Astrocyte of the spinal cord (primary cell): ENCODE measurements at places on chromosomes 16 and 17.

- peak; percentile 27 for DNase-seq
Measured at GRCh38 chr17:50328363-50329325, 17.3 kb upstream of the XYLT2 start.

DNA sequence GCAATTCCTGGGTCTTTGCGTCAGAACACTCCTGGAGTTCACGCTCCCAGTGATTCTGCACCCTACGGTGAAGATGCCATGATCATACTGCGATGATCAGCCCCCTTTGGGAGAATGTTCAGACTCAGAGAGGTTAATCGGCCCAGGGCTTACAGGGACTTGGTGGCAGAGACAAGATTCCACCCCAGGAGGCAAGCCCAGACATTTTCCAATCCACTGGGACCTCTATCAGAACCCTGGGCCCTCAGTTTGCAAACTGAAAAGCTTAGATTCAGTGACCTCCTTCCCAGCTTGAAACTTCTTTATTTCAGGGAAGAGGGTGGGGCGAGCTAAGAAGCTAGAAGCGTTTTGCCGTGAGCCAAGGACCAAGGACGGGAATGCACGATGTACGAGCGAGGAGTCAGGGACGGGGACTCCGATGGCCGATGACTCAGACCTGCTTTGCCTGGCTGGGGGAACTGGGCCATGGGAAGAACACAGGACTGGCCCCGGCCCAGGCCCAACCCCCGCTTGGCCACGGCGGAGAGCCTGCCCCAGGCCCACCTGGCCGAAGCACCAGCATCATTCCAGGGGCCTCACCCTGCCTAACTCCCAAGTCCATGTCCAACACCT is 34.7 kb downstream of the SOCS3 start:
- DNase-seq, result peak; percentile 75

DNA sequence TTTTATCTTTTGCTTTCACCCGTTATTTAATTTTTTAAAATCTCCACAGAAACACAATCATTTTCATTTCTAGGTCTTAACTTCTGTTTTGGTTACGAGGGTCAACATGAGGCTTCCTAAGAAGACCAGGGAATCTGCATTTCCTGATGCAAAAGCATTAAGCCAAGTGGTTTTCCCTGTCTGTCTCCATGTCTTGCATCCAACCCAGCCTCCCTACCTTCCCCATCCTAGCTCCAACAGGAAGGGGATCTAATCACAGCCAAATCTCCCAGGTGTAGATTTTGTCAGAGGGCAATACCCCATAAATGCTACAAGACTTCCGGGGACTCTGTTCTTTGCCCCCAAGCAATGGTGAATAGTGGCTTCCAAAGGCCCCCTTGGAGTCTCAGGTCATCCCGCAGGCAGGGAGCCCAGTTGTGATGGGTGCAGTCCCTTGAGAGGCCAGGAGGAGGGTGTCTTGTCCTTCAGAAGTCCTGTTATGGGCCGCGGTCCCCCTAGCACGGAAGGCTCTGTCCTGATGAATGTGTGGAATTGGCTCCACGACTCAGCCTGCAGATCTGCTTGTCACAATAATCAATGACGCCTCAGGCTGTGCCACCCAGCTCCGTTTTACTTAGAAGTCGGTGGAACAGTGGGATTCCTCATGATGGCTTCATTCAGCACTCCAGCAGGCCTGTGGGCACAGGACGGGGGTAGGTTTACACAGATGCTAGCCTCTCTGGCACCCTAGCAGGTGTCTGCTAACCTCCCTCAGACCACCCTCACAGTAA is 141.1 kb downstream of the RGS9 start:
- DNase-seq, result peak; percentile 67

DNA sequence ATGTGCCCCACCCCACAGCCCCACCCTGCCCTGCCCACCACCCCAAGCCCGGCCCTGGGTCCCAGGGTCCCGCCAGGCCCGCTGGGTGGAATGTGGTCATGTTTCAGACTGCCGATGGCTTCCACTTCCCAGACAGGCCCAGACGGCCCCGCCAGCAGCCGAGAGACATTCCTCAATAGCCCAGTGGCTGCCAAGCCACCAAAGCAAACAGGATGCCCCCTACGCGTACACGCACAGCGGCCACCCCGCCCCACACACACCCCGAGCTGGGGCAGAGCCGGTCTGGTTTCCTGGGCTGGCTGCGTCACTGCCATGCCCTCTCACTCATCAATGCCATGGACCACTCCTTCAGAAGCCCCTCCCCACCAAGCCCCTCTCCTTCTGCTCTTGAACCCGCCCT is 1.2 kb upstream of the KRT17 start:
- peak; percentile 19 for DNase-seq

GRCh38 chr16:19781226-19781625 is 63.2 kb downstream of the IQCK start:
- peak; percentile 16 for DNase-seq

GRCh38 chr17:58317421-58318064 is 11.1 kb downstream of the TSPOAP1 start:
- DNase-seq, result peak; percentile 33

DNA sequence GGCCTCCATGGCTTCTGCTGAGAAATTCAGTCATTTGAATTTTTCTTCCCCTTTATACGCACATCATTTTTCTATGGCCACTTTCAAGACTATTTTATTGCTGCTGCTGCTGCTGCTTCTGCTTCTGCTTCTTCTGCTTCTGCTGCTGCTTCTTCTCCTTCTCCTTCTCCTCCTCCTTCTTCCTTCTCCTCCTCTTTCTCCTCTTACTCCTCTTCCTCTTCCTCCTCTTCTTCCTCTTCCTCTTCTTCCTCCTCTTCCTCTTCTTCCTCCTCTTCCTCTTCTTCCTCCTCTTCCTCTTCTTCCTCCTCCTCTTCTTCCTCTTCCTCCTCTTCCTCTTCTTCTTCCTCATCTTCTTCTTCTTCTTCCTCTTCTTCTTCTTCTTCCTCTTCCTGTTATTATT is 22.4 kb downstream of the CPD start:
- no peak for DNase-seq

GRCh38 chr17:40303708-40304551 is 5.0 kb upstream of the RARA start:
- peak; percentile 82 for DNase-seq

GRCh38 chr16:68844211-68844564 is 857 bp downstream of the TANGO6 start:
- no peak for DNase-seq

GRCh38 chr17:35514564-35514963 is 22.9 kb downstream of the SLFN12L start:
- DNase-seq, result no peak
